Fibroblast of lung (primary cell): ENCODE measurements at places on chromosomes 1 and 21. TPM values are rescaled to one million over a fixed set of nuclear protein-coding genes. Genes with fewer than 3 reads are reported as not detected.
A peak's percentile ranks its signal among the peaks of the same experiment; 100 is the strongest.

Gene OPTC
- not detected in 2 replicates for polyA plus RNA-seq

DNA sequence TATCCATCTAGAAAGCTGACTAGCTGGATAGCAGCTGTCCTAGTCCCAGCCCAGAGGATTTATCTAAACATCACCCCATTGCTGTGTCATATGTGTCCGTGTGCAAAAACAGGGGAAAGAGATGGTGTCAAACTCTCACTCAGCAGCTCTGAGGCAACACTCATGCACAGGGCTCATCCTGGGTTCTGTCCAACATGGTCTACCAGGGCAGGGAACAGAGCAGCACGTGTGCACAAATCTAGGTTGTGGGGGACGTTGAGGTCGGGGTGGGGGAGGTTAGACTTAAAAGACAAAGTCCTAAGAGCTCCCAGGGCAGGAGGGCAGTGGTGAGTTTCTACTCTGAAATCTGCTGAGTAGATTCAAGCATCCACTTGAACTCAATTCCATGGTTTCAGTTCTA is 16.2 kb downstream of the PI4KB start:
- DNase-seq: no peak

- peak; percentile 52 for DNase-seq
These were observed 54.1 kb downstream of the KCNJ15 start for GRCh38 chr21:38310646-38311485.

- DNase-seq: peak; percentile 40
These were observed 38.3 kb downstream of the WDR3 start for GRCh38 chr1:117967881-117968280.

DNA sequence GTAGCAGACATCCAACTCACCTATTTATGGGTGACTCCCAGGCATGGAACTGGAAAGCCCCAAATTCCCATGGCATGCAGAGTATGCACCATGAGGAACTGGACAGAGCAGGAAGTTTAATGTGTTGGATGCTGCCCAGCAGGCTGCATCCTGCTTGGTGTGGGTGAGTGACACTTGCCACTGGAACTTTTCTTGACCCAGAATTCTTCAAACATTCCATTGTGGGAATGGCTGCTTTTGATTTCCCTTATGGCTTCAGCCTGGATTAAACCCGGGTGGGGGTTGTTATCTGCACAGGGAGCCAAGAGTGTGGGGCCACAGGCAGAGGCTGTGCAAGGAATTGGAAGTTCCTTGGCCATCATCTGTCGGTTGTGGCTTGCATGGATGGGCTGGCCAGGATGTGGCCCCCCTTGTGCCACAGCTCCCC is 26.9 kb upstream of the BACE2 start:
- peak; percentile 86 for DNase-seq

DNA sequence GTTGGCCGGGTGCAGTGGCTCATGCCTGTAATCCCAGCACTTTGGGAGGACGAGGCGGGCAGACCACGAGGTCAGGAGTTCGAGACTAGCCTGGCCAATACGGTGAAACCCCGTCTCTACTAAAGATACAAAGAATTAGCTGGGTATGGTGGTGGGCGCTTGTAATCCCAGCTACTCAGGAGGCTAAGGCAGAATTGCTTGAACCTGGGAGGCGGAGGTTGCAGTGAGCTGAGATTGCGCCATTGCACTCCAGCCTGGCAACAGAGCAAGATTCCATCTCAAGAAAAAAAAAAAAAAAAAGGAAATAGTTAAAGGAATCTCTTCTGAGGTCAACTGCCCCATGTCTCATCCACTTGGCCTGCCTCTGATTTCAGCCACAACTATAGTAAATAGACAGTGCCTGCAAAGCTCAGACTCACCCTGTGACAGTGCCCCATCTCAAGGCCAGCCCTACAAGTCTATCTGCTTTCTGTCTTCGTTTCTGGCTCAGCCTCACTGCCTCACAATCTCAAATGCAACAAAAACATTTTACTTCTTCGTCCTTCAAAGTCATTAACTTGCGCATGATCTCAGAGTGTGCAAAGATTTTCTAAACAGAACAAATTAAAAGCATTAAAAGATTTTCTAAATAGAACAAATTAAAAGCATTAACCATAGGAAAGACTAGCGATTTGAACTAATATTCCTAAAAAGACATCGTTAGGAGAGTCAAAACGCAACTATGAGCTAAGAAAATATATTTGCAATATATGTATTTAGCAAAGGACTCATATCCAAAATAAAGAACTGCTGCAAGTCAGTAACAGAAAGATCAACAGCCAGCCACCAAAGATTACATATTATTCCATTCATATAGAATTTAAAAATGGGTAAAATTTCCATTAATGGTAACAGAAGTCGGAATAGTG is 65.0 kb upstream of the PRDX6 start:
- peak; percentile 89 for DNase-seq

Gene IL19
- polyA plus RNA-seq: not detected in 2 replicates

DNA sequence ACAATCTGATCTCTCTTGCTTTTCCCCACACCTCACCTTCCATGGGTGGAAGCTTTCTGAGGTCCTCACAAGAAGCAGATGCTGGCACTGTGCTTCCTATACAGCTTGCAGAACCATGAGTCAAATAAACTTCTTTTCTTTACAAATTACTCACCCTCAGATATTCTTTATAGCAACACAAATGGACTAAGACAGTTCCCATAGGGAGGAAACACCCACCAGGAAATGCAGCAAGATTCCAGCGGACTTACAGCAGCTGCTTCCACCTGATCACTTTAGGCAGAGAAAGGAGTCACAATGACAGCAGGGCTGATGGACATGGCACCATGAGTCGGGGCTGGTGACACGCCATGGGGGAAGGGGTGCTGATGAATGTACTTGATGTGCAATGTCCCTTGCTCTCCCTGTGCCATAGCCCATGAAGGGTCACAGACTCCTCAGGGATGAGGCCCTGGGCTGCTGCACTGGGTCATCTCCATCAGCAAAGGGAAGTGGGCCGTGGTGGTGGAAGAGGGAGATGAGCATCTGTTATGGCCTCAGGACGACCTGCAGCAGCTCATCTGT is 53.9 kb downstream of the PRSS38 start:
- no peak for DNase-seq

GRCh38 chr1:227395426-227396028 is 77.2 kb upstream of the CDC42BPA start:
- no peak for DNase-seq

GRCh38 chr1:100616121-100616621 is 78.2 kb downstream of the GPR88 start:
- no peak for DNase-seq

Gene CCDC27
- polyA plus RNA-seq: not detected in 2 replicates

GRCh38 chr1:214022810-214023425 is 35.1 kb downstream of the PROX1 start:
- no peak for DNase-seq

Gene EBNA1BP2
- 52.4 and 81.5 TPM in 2 replicates for polyA plus RNA-seq

- no peak for DNase-seq
These were observed 2.5 kb downstream of the ATP5PF start for GRCh38 chr21:25732091-25732760.

DNA sequence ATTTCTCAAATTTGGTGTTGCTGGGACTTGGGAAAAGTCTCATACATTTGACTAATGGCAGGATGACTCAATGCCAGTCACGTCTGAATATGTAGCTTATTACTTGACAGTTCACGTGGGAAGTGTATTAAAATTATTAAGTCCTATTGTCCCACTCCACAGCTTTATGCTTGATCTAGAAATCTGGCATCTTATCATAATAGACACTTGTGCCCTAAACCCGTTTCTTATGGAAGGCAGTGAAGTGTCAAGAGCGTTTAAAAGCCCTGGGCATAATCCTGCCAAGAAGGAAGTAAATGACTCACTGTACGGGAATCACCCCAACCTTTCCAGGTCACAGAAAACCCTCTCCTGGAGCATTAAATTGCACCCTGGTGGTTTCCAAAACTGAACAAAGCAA is 207.4 kb downstream of the APP start:
- peak; percentile 77 for DNase-seq

DNA sequence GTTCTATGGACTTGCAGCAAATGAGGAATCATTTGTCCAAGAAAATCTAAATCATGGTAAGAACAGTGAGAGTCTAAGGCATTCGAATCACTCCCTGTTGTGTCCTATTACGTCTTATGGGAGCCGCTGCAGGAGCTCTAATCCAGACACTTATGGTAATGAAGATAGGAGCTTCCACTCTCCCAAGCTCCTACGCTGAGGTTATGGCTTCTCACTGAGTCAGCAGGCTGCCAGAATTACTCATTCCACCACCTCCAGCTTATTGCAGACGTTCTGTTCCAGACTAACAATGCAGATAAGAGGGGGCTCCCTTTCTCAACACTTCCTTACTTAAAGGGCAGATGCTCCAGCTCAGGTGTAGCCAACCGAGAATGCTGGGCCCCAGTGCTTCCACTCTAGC is 212.6 kb downstream of the GREM2 start:
- peak; percentile 99 for DNase-seq

GRCh38 chr21:45859041-45859761 is 122.4 kb upstream of the COL6A1 start:
- no peak for DNase-seq

- peak; percentile 93 for DNase-seq
These were observed 229.2 kb upstream of the CAMK1G start for GRCh38 chr1:209354111-209354839.

Gene LRRC3
- polyA plus RNA-seq: 0.43 and 0.52 TPM in 2 replicates

Gene LRRC38
- not detected in 2 replicates for polyA plus RNA-seq

DNA sequence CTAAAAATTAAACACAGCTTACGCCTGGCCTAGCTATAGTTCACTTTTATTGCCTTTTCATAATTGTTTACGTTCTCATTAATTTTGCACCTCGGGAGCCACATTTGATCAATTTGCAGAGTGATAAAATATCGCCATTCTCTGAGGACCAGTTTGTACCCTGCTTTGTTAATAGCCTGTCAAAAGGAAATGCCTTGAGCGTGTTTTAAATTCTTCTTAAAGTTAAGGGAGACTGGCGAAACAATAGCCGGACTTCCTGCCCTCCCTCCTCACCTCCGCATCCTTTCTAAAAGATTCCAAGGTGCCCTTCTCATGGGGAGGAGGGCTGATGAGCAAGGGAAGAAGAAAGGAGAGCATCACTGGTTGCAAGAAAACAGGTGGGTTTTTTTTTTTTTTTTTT is 271.6 kb downstream of the KCNJ6 start:
- no peak for DNase-seq
